ENCODE measurements at places on chromosomes 2 and 18.

DNA sequence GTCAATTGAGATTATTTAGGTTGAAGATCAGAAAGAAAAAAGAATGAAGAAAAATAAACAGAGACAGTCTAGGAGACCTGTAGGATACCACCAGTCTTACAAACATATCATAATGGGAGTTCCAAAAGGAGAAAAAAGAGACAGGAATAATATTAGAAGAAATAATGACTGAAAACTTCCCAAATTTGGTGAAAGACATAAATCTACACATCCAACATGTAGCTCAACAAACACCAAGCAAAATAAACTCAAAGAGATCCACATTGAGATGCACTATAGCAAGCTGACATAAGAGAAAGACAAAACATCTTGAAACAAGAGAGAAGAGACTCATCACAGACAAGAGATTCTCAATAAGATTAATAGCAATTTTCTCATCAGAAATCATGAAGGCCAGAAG lies 274.0 kb downstream of the TFCP2L1 start:
- no peak for DNase-seq

DNA sequence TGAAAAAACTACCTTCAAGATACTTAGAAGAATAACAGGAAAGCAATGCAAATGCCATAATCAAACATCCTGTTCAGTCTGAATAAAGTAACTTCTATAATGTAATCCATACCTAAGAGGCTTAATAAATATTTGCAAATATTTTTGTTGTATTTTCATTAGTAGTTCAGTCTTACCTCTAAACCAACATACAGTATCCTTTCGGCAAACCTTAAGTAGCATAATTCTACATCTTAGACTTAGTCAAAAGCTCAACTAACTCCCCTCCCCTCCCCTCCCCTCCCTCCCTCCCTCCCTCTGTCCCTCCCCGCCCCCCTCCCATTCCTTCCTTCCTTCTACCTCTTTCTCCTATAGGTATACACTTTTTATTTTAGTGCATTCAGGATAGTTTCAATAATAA lies 1373.2 kb downstream of the SUCLG1 start:
- DNase-seq, result no peak

- DNase-seq, result no peak
Observed at GRCh38 chr2:70340075-70340474, 38.2 kb upstream of the FAM136A start.

GRCh38 chr2:228556717-228557116 lies 375.2 kb upstream of the SPHKAP start:
- no peak for DNase-seq

GRCh38 chr2:126880324-126880723 lies 18.4 kb upstream of the TEX51 start:
- DNase-seq, result no peak

DNA sequence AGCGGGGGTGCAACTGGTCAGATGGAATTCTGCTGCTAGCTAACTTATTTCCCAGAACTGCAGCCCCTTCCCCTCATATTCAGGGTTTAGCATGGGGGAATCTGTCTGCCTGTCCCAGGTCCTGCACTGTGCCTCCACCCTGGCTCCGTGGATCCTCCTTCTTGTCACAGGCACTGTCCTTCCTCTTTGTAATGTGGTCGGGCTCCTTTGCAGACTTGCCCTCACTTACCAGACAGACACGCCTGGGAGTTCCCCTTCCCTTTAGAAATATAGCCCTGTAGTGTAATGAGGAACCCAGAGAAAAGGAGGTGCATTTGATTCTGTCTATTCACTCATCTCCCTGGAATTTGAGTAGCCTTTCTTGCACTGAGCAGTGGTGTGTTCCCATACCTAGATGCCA lies 108.7 kb downstream of the TRIM43 start:
- no peak for DNase-seq
